NCI-H1092 (cell line): ENCODE measurements at places on chromosomes 2 and 18.

GRCh38 chr18:5729983-5730699 is 165.2 kb downstream of the TMEM200C start:
- DNase-seq = no peak

GRCh38 chr2:105791229-105791628 is 46.5 kb downstream of the NCK2 start:
- no peak for DNase-seq

DNA sequence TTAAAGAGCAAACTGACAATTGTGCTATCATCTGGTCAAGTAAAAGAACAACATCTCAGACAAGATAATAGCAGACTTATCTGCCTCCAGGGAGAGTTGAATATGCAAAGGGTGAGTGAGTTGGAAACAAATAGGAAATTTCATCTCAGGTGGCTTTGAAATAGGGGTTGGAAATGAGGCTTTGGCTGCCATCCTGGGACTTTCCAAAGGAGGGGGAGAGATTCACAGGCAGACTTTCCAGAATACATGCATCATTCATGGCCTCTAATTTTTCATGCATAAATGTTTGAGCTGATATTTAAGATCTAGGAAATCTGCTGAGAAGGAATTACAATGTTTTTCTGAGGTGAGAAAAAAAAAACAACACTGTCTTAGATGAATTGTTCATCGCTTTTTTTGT is 300.5 kb downstream of the ALK start:
- DNase-seq = no peak

GRCh38 chr18:44047585-44047984 is 633.1 kb upstream of the SETBP1 start:
- no peak for DNase-seq

DNA sequence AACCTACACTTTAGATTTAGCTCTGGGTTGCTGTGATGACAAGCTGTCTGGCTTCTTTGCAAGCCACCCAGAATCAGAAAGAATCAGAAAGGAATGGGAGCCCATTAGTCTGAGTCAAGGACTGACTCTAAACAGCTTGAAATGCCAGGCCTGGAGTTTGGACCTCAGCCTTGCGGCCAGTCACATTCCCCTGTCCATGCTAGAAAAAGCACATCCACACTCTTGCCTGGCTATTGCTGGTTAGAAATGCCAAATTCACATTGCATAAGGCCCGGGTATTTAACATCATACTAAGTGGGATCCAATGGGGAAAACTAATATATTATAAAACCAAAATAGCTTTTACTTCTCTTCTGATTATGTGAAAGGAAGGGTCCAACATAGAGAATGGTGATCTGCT is 756.8 kb upstream of the KLHL29 start:
- no peak for DNase-seq
